Activated CD4-positive, alpha-beta memory T cell treated with anti-CD3 and anti-CD28 coated beads for 36 hours (primary cell): ENCODE measurements at places on chromosomes 3 and 15.

DNA sequence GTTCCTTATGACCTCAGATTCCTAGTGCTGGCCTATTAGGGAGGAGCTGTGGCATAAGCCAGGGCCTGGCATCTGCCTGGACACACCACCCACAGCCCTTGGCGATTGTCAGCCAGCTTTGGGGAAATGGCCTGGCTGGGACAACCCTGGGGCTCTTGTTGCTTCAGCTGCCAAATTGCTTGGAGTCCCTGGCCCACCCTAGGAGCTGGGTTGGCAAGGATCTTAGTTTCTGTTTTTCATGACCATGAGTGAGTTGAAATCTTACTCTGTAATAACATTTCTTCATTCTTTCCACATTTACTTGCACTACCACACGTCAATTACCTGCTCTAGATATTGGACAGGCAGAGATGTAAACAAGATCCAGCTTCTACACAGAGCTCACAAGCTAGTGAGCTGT, 1.9 kb upstream of the MYZAP start:
- DNase-seq: no peak

- DNase-seq: no peak
Measured at GRCh38 chr3:156449710-156450574, 105.0 kb downstream of the SSR3 start.

GRCh38 chr3:37824954-37825328, 36.7 kb upstream of the CTDSPL start:
- no peak for DNase-seq

DNA sequence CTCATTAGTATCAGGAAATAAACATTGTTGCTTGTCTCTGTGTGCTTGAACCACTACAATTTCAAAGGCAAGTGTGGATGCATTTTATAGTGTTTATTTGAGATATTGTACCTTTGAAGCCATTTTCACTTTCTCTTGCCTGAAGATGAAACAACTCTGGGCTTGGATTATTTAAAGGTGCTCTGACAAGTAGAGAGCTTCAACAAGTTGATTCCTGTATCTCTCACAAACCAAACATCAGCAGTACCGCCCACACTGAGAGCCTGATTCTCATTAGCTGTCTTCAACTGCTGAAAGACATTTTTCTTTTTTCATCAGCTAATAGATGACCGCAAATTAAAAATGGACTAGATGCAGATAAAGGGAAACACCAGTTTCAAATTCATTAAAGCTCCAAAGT, 806 bp upstream of the CERS3 start:
- DNase-seq: no peak

DNA sequence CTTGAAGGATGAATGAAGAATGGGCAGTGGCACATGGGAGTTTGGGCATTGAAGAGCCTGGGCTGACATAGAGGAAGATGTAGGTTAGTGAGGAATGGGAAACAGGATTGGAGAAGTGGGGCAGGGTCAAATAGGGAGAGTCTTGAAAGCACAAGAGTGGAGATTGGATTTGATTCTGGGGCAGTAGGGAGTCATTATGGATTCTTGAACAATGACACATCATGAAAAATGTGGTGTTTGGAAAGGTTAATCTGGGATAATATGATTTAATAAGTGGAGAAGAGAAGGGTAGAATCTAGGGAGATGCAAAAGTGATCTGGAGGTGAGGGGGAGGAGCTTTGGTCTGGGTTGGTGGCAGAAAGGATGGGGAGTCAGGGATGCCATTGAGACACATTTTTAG, 45.4 kb upstream of the ROPN1 start:
- DNase-seq: no peak

- no peak for DNase-seq
Measured at GRCh38 chr3:115912372-115912771, 289.1 kb downstream of the GAP43 start.

- DNase-seq: no peak
Measured at GRCh38 chr3:29430558-29430971, 149.7 kb downstream of the RBMS3 start.

DNA sequence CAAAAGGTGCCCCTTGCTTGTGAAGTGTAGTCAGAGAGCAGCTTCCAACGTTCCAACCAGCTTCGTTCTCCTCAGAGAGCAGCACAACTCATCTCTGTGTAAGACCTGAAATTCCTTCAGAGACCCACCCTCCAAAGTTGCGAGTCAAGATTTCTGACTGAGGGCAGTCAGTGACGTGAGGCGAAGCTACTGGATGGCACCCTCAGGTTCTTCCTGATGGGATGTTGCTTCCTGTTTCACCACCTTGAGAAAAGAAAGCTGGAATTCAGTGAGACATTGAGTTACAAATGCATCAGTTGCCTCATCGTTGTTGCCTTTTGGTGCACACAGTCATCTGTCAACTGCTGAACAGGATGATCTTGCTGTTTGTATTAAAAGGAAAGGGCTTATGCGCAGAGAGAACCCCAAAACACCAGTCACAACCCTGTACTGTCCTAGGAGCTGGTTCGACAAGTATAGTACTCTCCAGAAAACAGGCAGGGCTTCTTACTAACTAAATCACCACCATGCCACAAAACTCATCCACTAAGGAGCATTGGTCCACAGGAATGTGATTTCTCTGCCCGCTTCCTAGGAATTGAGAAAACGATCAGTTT, at the start of gene CERS3:
TSS of gene CERS3 (minus strand) at position 118 of the 596 bp plus-strand sequence. CDS start 27,101 bp downstream, outside the sequence.
- DNase-seq: no peak

DNA sequence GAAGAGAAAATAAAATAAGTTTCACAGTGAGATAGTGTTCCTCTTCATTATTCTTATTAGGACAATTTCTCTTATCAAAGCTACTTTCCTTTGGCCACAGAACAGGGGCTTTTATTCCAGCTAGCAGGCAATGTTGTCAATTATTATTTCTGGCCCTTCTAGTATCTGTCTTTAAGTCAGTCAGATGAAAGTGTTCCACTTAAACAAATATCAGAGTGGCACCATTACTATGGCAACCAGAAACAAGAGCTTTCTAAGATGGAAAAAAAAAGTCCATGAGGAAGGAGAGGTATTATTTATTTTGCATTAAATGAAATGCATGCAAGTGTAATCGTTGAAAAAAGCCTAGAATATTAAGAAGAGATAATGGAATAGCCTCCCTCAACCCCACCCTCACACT, 426.4 kb downstream of the TUSC7 start:
- no peak for DNase-seq

DNA sequence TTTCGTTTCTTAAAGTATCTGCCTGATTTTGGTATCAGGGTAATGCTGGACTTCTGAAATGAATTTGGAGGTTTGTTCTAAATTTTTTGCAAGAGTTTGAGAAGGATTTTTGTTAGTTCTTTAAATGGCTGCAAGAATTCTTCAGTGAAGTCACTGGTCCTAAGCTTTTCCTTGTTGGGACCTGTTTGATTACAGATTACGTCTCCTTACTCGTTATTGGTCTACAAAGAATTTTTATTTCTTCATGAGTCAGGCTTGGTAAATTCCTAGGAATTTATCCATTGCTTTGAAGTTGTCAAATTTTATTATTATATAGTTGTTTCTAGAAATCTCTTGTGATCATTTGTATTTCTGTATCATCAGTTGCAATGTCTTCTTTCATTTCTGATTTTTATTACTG, 196.0 kb downstream of the DPH6 start:
- DNase-seq: no peak

DNA sequence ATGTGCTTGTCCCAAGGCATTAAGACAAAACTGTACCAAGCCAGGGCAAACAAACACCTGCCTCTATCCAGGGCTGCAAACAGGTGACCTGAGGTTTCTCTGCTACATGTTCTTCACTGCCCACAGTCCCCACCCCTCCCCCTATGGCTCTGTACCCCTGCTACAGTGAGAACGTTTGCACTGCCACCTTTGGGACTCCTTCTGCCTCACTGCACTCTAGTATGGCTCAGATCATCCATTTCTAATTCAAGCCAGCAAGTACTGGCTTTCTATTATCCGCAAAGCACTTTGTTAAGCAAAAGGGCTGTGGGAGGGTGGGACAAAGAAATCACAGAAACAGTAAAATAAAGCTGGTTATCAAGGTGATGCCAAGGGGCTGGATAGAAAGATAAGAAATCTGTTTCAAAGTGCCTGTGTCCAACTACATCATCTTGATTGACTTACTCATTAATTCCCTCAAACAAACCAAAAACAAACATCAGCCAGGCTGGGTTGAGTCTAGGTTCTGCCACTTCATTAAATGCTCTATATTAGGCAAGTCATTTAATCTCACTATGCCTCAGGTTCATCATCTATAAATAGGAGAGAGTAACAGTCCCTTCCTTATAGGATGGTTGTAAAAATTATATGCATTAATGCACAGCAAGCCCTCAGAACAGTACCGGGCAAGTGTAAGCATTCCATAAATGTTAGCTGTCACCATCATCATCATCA, 95.3 kb downstream of the PDZRN3 start:
- DNase-seq: no peak

DNA sequence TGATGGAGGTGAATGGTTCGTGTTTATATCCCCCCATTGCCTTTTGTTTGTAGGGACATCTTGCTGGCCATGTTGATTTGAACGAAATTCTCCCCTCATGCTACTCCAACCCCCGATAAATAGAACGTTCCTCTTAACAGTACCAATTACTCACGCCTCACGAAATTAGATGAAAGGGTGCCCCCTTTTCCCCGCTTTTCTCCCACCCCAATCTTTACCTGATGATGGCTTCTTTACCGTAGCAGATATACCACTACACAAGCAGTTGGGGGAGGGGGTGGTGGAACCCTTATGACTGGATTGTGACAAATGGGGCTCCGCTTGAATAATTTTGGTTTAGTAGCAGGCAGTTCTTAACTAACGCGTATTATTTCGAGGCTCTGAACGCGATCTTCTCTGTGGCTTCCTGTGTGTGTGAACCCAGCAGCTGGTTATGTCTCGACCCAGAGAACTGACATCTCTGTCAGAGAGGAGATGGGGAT, 1.1 kb downstream of the PIAS1 start:
- DNase-seq: peak; percentile 85

GRCh38 chr3:193132241-193132640, 108.8 kb upstream of the PLAAT1 start:
- no peak for DNase-seq

- no peak for DNase-seq
Measured at GRCh38 chr15:77224352-77224751, 153.4 kb upstream of the TSPAN3 start.

DNA sequence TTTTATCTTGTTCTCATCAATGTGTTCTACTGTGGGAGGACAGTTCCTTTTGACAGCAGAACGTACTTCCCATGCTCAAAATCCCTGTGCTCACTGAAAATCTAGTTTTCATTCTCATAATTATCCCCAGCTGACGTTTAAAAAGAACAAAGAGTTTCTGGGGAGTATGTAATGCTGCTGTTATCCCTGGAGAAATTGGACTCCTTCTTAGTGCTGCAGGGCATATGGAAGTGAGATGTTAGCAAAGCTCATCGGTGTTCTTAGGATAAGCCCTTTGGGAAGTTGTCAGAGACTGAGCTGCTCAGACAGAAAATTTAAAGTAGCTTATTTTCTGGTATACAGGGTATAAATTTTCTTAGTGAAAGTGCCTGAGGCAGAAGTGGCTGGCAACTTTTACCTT, 66.5 kb downstream of the CDAN1 start:
- DNase-seq: no peak

DNA sequence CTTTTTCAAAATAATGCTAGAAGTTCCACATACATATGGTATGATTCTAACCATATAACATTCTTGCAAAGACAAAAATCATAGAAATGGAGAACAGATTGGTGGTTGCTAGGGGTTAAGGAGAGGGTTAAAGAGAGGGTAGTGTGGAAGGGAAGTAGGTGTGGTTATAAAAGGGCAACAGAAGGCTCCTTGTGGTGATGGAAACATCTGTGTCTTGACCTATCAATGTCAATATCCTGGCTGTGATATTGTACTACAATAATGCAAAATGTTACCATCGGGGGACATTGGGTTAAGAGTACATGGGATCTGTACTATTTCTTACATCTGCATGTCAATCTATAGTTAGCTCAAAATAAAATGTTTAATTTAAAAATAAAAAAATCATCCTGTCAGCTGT, 67.8 kb upstream of the FSIP1 start:
- DNase-seq: no peak

DNA sequence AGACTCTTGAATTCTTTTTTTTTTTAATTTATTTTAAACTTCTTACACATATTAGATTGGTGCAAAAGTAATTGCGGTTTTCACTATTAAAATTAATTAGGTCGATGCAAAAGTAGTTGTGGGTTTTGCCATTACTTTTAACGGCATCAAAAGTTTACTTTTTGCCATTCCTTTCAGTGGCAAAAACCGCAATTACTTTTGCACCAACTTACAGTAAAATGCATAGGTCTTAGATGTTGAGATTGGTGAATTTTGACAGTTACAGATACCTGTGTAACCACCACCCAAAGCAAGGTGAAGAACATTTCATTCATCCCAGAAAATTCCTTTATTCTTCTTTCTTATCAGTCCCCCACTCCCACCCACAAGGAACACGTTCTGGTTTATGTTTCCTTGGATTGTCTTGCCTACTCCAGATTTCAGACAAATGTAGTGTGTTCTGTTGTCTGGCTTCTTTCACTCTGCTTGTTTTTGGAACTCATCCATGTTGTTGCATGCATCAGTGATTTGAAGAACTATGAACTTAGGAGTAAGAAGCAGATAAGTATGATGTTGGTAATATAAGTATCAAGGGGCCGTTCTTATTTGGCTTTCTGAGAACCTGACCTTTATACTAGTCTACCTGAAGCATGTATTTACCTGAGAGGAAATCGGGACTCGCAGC, 198.4 kb upstream of the UBE2E1 start:
- DNase-seq: no peak

DNA sequence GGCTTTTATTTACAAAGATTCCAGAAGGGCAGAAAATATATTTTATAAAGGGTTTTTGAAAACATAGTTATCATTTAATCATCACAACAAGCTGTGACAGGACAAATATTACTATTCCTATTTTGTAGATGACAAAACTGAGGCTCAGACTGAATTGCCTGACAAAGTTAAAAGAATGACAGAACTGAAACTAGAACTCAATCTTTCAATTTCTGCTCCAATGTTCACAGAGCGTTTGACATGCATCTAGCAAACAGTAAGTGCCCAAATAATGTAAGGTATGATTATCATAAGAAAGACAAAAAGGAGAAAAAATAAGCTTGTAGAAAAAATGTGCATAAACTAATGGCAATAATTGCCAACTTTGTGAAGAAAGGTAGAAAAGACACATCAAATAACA, 61.9 kb downstream of the SCAPER start:
- no peak for DNase-seq

DNA sequence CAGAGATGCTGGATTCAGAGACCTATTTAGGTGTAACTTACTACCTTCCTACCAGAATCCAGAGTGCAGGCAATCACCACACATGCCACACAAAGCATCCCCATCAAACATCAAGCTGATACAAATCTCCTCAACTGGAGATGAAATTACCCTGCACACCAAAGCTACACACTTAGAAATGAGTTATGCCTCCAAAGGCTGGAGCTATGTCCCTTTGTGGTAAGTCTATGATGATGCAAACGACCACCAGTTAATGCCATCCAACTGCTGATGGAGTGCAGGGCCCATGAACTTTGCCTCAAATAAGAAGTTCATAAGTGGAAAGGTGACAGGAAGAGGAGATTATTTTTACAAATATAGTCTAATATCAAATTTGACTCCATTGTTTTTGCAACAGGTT, 38.1 kb downstream of the PDZRN3 start:
- no peak for DNase-seq

GRCh38 chr3:56681984-56682461, 1.0 kb downstream of the TASOR start:
- no peak for DNase-seq

GRCh38 chr3:10520072-10520471, 14.7 kb upstream of the ATP2B2 start:
- DNase-seq: no peak

GRCh38 chr15:37206690-37207089, 106.3 kb upstream of the MEIS2 start:
- no peak for DNase-seq

- no peak for DNase-seq
Measured at GRCh38 chr3:176526225-176526624, 671.1 kb downstream of the TBL1XR1 start.
